ENCODE measurements at places on chromosomes 6 and 20.

GRCh38 chr20:59782986-59783640 is 150.3 kb downstream of the SYCP2 start:
- DNase-seq = peak; percentile 33

GRCh38 chr6:53961679-53962370 is 149.4 kb upstream of the MLIP start:
- peak; percentile 67 for DNase-seq

GRCh38 chr20:36400909-36401735 is 95.0 kb downstream of the DLGAP4 start:
- no peak for DNase-seq

DNA sequence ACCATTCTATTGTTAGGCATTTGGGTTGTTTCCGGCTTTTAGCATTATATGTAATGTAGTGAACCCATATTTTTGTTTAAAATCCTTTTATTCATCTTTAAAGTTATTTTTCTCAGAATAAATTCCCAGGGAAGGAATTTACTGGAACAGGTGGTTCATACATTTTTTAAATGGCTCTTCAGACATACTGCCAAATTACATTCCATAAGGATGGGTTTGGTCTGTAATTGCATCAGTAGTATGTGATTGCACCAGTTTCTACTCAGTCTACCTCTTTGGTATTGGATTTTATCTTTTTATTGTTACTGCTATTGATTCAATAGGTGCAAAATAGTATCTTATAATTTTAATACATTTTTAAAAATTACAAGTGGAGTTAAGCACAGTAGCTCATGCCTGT is 27.2 kb downstream of the BRPF3 start:
- peak; percentile 45 for DNase-seq

DNA sequence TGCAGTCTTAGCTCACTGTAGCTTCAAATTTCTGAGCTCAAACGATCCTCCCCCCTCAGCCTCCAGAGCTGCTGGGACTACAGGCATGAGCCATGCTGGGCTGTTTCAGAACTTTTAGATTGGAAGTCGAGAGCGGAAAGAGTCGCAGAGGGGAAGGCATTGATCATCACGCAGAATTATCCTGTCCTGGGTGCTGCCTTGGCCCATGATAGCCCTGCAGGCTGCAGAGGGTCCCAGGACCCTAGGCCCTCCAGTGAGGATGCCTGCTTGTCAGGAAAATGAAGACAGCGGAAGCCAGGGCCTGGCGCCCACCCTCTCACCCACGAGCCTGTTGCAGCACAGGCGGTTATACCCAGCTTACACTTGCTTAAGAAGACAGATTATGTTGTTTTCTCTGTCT is 9.1 kb downstream of the TMEM181 start:
- no peak for DNase-seq

- no peak for DNase-seq
Observed at GRCh38 chr20:38227420-38228360, 32.8 kb downstream of the KIAA1755 start.

GRCh38 chr6:152863618-152864326 is 113.2 kb downstream of the VIP start:
- DNase-seq = peak; percentile 66

DNA sequence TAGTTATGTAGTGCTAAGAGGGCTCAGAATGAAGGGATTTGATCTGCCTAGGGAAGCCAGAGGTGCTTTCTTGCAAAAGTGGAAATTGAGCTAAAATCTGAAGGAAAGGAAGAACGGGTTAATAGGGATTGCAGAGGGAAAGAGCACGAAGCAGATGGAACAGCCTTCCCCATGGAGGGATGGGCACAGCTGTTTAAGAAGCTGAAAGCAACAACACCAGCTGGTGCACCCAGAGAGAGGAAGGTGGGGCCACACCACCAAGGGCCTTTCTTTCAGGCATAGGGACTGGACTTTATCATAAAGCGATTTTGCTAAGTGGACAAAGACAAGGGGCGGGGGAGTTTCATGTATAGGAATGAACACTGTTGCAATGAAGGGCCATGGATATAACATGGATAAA is 65.8 kb upstream of the SNRPB2 start:
- no peak for DNase-seq

DNA sequence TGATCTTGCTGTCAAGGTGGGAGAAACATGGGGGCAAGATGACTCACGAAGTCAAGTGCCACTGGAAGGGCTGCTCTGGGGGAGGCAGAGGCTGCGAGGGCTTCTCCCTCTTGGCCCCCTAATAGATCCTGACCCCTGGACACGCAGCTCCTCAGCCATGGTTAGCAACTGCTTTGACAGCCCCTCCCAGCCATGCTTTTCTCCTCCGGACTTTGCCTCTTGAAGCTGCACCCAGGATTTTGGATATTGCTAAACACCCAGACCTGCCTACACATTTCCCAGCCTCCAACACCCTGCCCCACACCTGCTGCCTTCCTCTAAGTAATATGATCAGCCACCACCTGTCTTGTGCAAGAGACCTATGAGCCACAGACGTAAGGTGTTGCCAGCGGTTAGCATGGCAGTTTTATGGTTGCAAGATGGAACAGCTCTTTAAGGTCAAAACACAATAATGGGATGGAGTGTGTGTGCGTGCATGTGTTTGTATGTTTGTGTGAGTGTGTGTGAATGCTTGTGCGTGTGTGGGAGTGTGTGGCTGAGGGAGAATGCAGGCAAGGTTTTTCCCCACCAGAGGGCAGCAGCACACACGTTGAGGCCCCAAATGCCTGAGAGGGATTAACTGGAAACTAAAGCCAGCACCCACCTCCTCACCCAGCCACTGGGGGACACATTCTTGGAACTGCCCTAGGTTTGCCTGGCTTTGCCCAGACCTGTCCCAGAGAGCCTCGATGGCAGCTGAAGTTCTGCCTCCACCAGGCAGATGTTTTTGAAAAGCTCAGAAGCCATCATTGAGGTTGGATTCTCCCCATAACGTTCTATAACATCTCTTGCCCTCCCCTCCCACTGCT is 2.5 kb downstream of the IP6K3 start:
- peak; percentile 70 for DNase-seq

GRCh38 chr6:108175592-108176279 is 9.9 kb downstream of the NR2E1 start:
- no peak for DNase-seq
